ENCODE measurements at places on chromosomes 7 and 10.

- no peak for DNase-seq
Measured at GRCh38 chr7:69630292-69630691, 32.0 kb downstream of the AUTS2 start.

DNA sequence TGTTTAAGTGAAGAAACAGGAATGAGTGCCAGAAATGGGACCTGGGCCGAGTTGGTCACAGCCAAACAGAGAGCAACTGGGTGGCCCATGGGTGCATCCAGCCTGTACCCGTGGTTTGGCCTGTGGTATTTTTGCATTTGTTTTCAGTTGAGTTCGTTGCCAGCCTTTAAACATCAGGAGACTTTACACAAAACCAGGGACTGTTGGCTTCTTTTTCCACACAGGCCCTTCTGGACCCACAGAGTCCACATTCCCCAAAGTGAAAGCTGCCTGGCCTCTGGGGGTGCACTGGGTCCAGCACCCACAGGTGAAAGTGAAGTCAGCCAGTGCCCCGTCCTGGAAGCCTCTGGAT is 54.1 kb upstream of the TNS3 start:
- no peak for DNase-seq

DNA sequence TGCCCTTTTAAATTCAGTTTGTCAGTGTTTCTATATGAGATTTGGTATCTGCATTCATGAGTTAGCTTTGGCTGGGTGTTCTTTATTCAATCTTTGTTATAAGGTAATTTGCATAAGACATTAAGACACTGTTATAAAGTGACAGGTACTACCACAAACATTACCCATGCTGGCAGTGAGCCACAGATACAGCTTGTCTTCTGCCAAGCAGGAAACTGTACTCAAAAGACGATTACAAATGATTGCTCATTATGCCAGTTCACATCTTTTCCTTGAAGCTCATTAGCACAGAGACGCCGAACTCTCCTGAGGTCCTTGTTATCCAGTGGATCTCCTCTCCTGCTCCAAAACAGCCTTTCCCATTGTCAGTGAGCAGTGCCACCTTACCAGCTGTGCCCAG is 30.4 kb downstream of the AMPH start:
- DNase-seq: no peak

- no peak for DNase-seq
Measured at GRCh38 chr10:130440494-130440893, 304.3 kb downstream of the GLRX3 start.

GRCh38 chr7:43278088-43278644 is 165.7 kb downstream of the HECW1 start:
- no peak for DNase-seq

DNA sequence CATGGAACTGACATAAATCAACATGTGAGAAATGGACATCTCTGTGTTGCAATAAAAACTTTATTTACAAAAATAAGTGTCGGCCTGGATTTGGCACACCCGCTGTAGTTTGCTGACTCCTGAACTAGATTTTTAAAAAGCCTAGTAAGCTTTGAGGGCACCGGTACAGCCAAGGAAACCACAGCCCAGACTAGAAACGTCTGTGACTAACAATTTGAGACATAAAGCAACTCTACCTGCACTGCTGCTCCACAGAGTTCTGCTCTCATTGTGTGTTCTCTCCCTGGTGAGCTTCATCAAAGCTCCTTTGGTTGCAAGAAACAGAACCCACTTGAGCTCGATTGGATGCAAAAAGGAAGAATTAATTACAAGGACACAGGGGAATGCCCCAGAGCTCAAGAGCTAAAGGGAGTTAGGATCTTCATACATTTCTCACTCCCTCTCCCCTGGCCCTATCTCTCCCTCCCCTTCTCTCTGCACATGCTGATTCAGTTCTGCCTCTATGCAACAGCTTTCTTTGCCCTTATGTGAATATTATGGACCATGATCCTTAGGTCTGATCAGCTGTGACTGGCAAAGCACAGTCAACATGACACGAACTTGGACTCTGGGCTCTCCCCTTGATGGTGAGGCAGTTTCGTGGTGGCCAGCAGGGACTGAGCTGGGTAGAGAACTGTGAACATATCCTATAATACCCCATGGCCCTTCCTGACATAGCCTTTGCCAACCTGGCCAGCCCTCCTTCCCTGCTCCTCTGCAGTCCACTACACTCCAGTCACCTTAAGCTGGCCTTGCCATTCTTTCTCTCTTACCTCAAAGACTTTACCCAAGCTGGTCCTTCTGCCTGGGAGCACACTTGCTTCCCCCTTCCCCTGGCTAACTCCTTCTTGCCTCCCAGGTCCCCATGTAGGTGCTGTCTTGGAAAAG is 77.5 kb upstream of the YAE1 start:
- no peak for DNase-seq

- no peak for DNase-seq
Measured at GRCh38 chr10:118710487-118710886, 44.3 kb downstream of the CACUL1 start.

- DNase-seq: no peak
Measured at GRCh38 chr7:70915067-70915466, 216.9 kb upstream of the GALNT17 start.

DNA sequence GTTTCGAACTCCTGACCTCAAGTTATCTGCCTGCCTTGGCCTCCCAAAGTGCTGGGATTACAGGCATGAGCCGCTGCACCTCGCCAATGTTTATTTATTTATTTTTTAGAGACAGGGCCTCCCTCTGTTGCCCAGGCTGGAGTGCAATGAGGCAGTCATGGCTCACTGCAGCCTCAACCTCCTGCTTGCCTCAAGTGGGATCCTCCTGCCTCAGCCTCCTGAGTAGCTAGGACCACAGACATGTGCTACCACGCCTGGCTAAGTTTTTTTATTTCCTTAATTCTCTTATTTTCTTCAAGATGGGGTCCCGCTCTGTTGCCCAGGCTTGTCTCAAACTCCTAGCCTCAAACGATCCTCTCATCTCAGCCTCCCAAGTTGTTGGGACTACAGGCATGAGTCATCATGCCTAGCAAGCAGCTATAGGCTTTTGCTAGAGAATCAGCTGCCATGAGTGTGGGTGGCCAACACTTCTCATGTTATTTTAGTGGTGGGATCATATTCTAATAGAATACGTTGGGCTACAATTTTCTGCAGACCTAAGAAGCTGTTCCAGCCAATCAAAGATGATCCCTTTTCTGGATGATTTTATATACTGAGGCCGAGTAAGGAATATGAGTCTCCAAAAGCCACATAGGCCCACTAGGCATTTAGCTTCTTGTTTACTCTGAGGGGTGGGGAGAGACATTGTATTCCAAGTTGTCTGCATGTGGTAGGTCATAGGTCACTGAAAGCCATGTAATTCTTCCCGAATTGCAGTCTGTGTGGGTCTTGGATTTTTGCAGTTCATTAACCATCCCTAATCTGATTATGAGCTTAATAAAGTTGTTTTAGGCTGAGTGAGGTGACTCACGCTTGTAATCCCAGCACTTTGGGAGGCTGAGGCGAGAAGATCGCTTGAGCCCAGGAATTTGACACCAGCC is 7.6 kb upstream of the TMEM248 start:
- no peak for DNase-seq

All from activated CD4-positive, CD25-positive, alpha-beta regulatory T cell (primary cell).